ENCODE measurements at places on chromosomes 11 and 22.

- no peak for DNase-seq
Observed at GRCh38 chr22:42946546-42947198, 68.3 kb downstream of the PACSIN2 start.

DNA sequence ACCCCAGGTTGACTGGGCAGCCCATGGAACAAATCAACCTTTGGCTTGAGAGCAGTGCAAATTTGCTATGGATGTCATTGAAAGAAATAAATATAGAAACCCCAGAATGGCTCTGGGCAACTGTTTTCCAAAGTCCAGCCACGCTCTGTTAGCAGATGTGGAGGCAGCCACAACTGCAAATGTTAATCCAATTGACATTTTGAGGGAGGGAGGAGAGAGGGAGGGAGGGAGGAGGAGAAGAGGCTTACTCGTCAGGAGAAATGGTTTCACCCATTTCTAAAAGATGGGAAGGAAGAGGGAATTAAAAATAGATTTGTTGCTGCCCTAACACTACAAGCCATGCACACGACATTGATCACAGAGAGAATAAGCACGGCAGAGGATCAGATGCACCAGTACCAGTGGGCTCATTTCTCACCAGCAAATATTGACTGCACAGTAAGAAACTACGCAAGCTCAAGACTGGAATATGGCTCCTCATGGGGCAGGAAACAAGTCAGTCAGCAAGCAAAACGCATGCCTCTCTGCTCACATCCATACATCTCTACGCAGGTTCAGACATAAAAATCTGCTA is 229.1 kb downstream of the LARGE1 start:
- DNase-seq, result no peak

DNA sequence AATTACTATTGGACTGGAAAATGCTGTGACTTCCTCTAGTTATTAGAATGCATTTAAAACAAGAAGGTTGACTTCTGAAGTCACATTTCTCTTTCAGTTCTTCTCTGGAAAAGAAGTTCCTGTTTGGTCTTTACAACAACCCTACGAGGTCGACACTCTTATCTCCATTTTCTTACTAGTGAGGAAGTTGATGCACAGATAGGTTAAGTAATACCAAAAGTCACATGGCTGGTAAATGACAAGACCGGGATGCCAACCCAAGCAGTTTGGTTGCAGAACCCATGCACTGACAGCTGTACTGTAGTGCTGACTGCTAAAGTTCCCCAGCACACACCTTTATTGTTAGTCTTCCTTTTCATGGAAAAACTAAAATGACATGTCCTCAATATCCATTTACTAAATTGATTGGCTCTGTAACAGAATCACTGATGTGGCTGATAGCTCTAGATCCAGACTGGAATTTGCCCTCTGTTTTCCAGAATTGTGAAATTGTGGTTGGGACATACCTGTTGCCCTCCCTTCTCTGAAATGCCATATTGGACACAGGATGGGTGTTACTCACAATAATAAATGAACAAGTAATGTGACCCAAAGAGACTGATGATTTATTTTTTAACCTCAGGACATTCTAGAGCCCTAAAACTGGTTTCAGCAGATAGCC is 9.4 kb upstream of the TECTA start:
- DNase-seq, result peak; percentile 47

DNA sequence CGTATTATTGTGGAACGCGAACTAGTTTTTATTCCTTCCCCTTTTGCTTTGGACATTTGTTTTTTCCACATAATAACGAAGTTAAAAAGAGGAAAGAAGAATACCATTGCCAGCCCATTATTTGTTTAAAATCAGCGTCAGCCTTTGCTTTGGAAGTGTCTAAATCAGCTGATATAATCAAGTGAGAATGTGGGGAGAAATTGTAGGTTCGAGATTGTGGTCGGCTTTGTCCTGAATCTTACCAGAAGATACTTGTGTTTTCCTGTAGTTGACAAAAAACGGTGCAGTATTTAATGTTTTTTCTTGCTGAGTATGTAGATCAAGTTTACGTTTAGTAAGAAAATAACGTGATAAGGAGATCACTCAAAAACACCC is 935 bp downstream of the ZNF143 start:
- DNase-seq, result no peak

DNA sequence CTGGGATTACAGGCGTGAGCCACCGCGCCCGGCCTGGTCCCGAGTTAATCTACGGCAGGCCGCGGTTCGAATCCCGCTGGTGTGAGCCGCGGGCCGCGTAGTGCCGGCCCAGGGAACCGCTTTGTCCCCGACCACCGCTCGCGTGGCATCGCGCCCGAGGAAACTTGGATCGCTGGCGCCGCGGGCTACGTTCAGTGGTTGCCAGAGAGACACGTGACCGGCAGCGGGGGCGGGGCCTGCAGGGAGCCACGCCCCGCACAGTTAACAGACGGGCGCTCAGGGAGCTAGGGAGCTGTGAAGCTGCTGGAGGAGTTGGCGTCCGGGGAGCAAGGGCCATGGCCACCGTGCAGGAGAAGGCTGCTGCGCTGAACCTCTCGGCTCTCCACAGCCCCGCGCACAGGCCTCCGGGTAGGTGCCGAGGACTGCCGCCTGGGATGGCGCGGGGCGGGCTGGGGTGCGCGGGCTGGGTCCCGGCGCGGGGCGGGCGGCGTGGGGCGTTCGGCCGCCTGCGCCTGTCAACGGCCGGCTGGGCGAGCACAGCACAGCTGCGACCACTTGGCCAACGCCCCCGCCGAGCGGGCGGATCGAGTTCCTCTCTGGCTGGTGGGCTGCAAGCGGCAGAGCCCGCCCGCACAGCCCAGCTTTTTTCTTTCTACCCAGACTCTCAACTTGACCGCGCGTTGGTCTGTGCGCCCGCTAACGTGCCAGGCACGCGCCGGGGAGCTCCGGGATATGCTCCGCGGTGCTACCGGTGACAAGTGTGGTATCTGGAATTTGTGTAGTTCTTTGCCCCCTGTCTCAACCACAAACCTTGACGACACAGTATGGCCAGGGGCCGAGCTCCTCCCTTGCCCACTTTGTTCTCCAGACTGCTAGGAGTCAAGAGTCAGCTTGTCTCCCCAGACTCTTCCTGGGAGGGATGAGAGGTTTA is at the start of gene DEPDC7:
Gene DEPDC7 (plus strand): TSS at position 258 of the 931 bp plus-strand sequence. CDS start 78 bp downstream, at position 336.
- peak; percentile 97 for DNase-seq

- peak; percentile 78 for DNase-seq
Observed at GRCh38 chr11:83070044-83070701, 1.5 kb downstream of the RAB30 start.

GRCh38 chr11:124638500-124638899 is 15.8 kb downstream of the TBRG1 start:
- no peak for DNase-seq

DNA sequence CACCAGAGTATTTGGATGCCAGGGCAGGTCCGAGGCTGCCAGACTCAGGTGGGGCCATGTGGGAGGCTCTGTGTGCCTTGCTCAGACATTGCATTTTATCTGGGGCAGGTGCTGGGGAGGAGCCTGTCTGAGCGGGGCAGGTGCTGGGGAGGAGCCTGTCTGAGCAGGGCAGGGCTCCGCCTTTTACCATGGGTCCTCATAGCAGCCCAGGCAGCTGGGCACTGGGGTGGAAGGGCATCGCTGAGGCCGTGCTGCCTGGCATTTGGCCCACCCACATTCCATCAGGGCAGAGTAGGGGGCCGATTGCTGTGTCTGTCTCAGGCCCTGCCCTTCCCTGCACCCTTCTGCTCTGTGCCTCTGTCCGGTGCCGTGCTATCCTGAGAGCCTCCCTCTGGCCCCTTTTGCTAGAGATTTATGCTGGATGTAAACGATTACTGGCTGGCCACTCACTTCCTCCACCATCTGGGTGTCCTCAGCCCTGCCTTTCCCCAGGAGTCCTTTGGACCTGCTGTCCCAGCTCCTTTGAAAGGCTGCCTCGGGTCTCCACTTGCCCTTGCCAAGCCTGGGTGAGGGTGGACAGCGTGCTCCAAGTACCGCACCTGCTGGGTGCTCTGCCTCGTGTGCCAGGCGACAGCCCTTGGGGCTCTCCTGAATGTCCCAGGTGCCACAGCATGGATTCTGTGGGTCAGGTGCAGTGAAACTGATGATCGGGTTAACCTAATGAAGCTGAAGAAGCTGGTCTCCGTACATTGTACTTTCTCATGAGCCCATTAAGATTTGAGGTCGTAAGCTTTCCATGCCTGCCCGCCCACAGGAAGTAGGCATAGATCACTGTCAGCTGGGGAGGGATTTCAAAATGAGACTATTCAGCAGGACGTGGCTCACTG is 281.6 kb downstream of the TBC1D22A start:
- peak; percentile 26 for DNase-seq

DNA sequence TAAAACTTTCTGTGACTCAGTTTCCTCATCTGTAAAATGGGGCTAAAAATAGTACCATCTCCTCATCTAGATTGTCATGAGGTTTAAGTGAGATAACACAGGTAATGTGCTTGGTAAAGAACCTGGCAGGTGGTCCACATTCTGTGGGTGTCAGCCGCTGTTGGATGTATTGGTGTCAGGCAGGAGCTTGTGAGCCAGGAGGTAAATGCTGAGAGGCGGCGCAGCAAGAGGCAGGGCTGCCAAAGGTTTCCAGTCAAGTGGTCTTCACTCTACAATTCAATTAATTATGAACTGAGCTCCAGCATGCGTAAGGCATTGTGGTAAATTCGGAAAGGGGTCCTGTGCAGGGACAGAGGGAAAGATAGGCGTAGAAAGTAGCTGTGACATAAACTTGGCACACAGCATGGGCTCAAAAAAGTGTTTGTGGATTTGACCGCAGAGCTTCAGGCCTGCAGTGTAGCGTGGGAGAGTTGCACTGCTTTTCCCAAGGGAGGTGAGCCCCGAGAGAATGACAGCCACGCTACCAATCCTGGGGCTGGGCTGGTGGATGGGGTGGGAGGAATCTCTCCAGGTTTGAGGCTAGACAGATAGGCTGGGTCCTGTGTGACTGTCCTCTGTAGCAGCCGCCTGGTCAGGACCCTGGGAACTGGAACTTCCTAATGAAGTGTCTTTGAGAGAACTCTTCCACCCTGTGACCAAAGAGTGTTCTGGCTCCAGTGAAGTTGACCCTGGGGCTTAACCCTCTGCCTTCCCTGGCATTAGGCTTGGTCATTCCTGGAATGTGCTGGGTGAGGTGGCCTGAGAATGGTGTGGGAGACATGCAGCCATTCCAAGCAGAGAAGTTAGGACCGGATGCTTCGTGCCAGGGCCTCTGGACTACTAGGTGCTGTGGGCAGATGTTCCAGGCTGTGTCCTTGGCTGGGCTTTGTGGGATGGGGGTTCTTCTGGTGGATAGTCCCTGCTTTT is 122.4 kb downstream of the FEZ1 start:
- no peak for DNase-seq

DNA sequence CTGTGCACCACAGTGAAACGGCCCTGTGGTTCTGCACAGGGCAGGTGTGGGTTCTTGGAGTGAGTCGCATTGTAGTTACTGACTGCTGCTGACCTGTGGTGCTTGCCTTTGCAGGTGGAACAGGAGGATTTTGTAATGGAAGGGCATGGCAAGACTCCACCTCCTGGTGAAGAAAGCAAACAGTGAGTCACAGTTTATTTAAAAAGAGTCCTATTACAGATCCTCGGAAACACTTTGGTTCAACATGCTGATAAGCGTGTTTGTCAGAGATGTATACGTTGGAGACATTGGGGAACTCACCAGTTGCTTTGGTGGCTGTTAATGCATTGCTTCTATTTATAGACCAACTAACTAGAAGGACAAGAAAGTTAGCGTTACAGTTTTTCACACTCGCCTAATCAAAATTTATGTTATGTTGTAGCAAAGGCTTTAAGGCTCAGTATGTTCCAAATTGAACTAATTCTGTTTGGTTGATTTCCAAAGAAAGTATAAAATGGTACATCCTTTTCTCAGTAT is 21.7 kb upstream of the TNRC6B start:
- peak; percentile 75 for DNase-seq

- DNase-seq, result no peak
Observed at GRCh38 chr11:82908311-82908710, 6.8 kb downstream of the DDIAS start.

DNA sequence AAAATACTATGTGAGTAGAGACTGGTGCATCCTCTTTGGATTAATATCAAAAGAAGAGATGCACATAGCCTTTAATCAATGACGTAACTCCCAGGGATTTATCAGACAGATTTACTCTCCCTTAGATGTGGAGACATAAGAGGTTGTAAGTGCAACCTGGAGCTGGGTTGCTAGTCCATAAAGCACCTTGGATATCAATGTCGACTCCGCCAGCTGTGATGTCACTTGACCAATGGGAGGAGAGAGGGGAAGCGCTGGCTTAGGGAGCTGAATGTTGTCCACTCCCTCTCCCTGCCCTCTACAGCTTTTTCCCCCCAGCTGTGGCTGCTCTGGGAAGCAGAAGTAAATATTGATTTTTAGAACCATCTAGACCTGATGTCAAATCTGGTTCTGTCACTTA is 28.9 kb upstream of the TMEM86A start:
- no peak for DNase-seq

DNA sequence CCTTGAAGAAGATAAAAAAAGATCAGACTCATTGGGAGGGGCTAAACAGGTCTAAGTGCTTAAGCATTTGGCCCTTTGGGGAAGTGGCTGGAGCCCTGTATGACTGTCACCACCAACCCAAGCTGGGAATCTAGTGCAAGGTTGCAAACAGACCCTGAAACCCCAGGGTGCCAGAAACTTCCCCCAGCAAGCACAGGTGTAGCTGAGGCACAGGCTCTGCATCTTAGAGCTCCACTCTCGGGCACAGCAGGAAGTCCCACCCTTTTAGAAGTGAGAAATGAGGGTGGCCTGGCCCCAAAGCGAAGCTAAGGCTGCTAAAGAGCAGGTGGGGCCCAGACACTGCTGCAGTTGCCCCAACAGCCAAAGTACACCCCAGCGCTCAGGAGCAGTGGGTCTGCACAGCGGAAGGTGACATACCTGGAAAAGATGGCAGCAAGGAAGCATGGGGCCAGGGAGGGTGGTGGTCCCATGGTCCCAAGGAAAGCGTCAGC is 5.8 kb upstream of the KDM2A start:
- no peak for DNase-seq

- DNase-seq, result peak; percentile 23
Observed at GRCh38 chr11:116776522-116776984, 3.8 kb upstream of the BUD13 start.

- DNase-seq, result no peak
Observed at GRCh38 chr22:49295465-49295743, 532.3 kb downstream of the BRD1 start.

DNA sequence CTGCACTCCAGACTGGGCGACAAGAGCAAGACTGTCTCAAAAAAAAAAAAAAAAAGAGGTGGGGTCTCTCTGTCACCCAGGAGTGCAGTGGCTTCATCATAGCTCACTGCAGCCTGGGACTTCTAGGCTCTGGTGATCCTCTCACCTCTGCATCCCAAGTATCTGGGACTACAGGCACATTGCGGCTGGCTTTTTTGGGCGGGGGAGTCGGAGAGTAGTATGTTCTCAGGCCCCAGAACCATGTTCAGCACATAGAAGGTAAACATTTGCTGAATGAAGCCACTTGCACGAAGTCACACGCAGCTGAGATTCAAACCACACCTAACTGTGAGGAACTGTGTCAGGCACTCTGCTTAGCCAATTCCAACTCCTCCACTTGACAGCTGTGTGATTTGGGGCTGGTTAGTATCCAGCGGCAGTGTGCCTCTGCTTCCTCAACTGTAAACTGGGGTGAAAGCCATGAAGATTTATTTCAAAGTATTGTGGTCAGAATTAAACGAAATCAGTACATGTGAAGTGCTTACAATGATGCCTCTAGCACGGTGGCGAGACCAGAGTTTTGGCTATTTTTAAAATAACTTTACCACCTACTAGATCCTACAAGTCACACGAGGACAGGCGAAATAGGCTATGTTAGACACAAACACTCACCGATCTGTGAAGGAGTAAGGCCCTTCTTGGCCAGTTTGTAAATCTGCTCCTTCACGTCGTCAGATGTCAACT is 789 bp downstream of the RPS13 start:
- DNase-seq, result peak; percentile 7

Measured in trophoblast cell (in vitro differentiated cells and primary cell).